NCI-H1105 treated with DMSO at 0.1 percent for 48 hours (cell line): ENCODE measurements at places on chromosomes 2 and 18.
A peak's percentile ranks its signal among the peaks of the same experiment; 100 is the strongest.

- no peak for DNase-seq
Observed at GRCh38 chr2:63048367-63049171, 2.1 kb upstream of the OTX1 start.

- DNase-seq = no peak
Observed at GRCh38 chr2:112841295-112842044, 4.9 kb upstream of the IL1B start.

DNA sequence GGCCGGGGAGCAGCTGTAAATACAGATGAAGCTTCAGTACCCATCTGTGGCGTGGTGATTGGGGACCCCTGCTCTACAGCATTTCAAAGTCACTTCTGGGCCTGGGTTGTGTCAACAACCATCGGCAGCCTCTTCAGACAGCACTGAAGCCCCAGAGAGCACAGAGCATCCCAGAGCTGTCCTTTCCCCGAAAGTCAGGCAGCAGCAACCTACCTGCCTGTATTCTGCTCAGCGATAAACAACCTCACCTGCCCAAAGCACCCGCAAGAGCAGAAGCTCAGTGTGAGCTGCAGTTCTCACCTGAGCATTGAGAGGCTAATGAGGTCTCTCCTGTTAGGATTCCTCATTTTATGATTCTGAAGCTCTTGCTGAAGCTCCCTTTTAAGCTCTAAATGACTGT, 19.3 kb downstream of the TRABD2A start:
- no peak for DNase-seq

- no peak for DNase-seq
Observed at GRCh38 chr2:152223977-152224376, 48.4 kb upstream of the STAM2 start.

DNA sequence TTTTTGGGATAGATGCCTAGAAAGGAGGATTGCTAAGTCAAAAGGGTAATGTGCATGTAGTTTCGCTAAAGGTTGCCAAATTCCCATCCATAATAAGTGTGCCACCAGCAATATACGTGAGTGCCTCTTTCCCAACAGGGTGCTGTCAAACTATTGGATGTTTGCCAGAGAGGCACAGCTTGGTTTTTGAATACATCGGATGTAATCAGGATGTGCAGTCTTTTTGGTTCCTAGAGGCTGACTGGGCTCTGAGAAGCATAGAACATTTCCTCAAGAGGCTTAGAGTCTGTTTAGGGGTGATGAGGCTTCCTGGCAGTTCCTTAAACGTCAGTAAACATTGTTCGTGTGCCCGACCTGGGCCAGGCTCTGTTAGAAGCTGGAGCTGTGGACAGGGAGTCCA, 28.0 kb downstream of the AGAP1 start:
- DNase-seq = peak; percentile 78

DNA sequence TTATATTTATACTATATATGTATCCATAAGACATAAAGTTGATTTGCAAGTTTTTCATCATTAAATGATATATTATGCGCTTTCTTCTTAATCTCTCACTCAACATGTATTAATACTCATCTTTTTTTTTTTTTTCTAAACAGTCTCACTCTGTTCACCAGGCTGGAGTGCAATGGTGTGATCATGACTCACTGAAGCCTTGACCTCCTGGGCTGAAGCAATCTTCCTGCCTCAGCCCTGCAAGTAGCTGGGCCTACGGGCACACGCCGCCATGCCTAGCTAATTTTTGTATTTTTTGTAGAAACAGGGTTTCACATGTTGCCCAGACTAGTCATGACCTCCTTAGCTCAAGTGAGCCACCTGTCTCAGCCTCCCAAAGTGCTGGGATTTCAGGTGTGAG, 51.4 kb upstream of the MAP4K3 start:
- no peak for DNase-seq

DNA sequence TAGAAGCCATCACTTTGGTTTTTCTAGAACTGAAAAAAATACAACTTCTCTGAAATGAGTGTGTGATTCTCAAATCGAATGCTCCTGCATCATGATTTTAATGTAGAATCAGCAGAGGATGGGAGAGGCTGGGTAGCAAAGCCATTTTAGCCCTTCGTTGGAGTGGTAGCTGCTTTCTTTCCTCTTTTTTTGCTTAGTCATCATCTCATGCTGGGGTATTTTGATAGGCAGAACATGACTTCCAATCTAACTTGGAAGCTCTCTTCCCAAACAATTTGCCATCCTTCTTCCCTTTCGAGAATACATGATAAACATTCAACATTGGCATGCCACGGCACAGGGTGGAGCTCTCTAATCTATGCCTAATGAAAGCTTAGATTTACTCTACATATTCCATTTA, 311.2 kb upstream of the LRATD1 start:
- no peak for DNase-seq

DNA sequence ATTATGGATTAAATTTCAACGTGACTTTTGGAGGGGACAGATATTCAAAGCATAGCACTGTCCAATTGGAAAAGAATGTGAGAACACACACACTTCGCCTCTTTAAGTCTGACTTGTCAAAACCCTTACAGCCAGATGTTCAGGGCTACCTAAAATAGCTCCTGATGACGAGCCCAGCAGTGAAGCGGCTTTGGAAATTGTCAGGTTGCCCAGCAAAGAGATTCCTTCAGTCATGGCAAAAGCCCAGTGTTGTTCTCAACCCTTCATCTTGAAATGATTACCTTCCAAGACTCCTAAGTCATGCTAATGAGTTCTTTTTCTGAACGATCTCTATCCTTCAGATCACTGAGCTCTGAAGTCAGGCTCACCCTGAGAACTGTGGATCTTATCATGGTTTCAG, 436.6 kb downstream of the LRATD1 start:
- DNase-seq = no peak

DNA sequence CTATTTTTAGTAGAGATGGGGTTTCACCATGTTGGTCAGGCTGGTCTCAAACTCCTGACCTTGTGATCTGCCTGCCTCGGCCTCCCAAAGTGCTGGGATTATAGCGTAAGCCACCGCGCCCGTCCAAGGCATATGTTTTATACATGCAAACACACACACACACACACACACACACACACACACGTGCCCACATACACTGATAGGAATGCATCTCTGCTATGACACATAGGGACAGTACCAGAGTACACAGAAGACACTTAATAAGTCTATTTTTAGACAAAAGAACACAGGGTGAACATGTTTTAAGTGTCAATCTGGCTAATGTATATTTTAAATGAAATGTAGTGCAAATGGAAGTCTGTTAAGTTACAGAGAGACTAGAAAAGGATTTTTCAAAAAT, 10.7 kb upstream of the RNF103 start:
- DNase-seq = no peak

DNA sequence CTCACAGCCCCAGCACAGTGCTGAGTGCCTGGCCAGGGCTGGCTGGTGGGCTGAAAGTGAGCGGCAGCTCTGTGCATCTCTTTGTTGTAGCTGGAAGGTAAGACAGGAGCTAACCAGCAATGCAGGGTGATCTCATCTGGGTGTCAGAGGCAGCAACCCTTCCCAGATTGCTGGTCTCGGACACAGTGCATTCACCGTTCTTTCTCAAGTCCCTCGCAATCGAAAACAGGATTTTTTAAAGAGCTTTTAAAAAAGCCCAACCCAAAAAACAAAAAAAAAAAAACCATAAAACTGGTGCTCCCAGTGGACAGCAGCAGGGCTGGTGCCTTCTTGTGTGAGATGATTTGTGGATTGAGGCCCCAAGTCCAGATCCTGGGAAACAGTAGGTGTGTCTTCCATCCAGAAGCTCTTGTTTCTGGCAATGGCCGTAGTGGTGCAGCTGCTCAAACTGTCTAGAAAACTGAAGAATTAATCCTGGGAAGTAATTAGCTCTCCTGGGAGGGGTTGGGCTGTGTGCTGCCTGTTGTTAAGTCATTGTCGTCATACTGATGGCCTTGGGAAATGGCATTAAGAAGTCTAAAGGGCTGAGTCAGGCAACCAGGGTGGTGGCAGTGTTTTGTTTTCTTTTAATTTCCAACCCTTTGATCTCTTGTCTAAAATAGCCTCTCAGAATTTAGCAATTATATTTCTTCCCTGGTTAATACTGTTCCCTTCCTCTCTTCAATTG, 156.7 kb downstream of the KLHL29 start:
- peak; percentile 82 for DNase-seq
